Mesendoderm (in vitro differentiated cells): ENCODE measurements at places on chromosomes 7 and 10.

- H3K27ac ChIP-seq: no peak overlapping the region
- H3K27me3 ChIP-seq: no peaks in the 10 kb centered on the region
- H3K4me3 ChIP-seq: no peak overlapping the region
Measured at GRCh38 chr7:27700501-27700900, 37.8 kb upstream of the HIBADH start.

DNA sequence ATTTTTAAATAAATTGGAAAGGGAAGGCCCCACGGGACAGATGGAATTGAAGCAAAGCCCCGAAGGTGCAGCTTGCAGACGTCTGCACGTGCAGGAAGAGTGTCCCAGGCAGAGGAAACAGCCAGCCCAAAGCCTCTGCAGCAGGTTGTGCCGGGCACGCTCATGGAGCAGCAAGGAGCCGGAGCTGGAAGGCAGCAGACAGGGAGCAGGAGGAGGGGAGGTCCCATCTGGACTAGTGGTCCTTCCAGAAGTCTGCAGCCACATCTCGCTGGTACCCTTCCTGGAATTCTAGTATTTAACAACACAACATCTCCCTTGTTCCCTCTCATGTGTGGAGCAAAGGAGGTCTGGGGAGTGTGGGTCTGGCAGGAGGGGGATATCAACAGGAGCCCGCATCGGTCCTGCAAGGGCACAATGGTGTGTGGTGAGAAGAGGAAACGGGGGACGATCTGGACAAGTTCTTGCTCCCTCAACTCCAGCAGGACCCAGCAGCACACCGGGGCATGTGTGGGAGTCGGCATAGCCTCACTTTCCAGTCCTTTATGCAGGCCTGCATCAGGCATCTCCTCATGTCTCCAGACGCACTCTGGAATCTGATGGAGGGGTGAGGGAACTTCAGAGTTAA lies 169.3 kb downstream of the GRID1 start:
- H3K36me3 ChIP-seq: no peaks in the 10 kb centered on the region
- H3K4me3 ChIP-seq: no peak overlapping the region
- no peaks in the 10 kb centered on the region for H3K4me1 ChIP-seq
- no peak for DNase-seq
- H3K27ac ChIP-seq: no peak overlapping the region

GRCh38 chr7:33868166-33868565 lies 37.2 kb upstream of the BMPER start:
- H3K27me3 ChIP-seq: no peaks in the 10 kb centered on the region
- peaks cover 4% of the 10 kb centered on the region for H3K4me1 ChIP-seq
- no peak overlapping the region for H3K27ac ChIP-seq
- DNase-seq: peak; percentile 56
- H3K36me3 ChIP-seq: no peaks in the 10 kb centered on the region

DNA sequence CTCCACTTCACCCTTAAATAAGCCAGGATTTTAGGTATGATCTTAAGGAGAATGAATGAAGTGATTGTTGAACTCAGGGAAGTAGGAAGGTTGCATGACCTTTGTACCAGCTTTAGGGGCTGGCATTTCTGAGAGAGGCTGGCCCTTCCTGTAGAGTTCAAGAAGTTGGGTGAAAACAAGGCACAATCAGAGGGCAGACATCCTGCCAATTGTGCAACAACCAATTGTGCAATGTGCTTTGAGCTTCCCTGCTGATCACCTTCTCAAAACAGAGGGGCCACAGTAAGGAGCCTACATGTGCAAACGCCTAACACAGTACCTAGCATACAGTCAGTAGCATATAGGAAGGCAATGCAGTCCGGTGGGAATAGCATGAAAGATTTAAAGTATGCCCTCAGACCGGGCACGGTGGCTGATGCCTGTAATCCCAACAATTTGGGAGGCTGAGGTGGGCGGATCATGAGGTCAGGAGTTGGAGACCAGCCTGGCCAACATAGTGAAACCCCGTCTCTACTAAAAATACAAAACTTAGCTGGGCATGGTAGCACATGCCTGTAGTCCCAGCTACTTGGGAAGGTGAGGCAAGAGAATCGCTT lies 5.4 kb downstream of the CPVL start:
- no peaks in the 10 kb centered on the region for H3K27me3 ChIP-seq
- no peak overlapping the region for H3K4me3 ChIP-seq
- DNase-seq: no peak
- no peaks in the 10 kb centered on the region for H3K36me3 ChIP-seq
- H3K27ac ChIP-seq: no peak overlapping the region

GRCh38 chr7:38775506-38776175 lies 133.3 kb downstream of the VPS41 start:
- H3K4me3 ChIP-seq: no peak overlapping the region
- no peaks in the 10 kb centered on the region for H3K4me1 ChIP-seq
- H3K27me3 ChIP-seq: no peaks in the 10 kb centered on the region
- no peaks in the 10 kb centered on the region for H3K36me3 ChIP-seq

- no peak overlapping the region for H3K27ac ChIP-seq
- H3K4me3 ChIP-seq: no peak overlapping the region
- H3K27me3 ChIP-seq: no peaks in the 10 kb centered on the region
Measured at GRCh38 chr7:86926732-86927131, 132.7 kb downstream of the ELAPOR2 start.

DNA sequence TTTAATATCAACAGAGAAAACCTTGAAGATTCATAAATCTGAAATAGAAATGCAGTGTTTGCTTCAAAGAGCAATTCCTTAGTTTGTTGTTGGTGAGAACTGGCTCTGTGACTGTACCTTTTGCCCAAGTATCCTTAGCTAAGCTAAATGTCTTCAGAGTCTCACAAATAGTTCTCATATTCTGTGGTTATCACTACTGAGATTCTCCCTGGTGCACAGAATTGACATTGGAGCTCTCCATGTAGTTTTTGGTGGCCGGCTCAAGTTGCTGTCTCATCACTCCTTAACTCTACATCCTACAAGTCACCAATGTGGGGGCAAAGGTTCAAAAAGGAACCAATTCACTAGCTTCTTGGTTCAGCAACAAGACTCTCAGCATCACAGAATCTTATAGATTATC lies 780.3 kb downstream of the LRMDA start:
- H3K4me3 ChIP-seq: no peak overlapping the region
- no peak overlapping the region for H3K27ac ChIP-seq
- H3K36me3 ChIP-seq: no peaks in the 10 kb centered on the region
- no peak for DNase-seq

DNA sequence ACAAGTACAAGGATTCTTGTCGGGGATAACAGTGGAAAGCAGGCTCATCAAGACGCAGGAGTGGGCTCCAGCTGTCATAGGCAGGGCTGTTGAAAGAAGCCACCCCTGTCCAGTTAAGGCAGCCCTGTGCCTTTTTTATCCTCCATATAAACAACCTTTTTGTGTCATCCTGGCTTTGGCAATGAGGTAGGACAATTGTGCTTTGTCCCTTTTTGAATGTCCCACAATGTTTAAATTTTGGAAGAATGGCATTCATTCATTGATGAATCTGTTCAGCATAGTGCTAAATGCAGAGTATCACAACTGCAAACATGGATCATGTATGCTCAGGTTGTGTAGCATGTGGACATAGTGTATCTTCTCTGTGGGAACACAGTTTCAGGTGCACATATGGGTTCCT lies 66.7 kb downstream of the UBE3C start:
- no peak overlapping the region for H3K27ac ChIP-seq
- peaks cover 1% of the 10 kb centered on the region for H3K36me3 ChIP-seq
- no peak overlapping the region for H3K4me3 ChIP-seq

GRCh38 chr10:32956365-32957197 lies 1.4 kb downstream of the ITGB1 start:
- H3K4me1 ChIP-seq: peaks cover 15% of the 10 kb centered on the region
- DNase-seq: no peak
- H3K4me3 ChIP-seq: peak overlapping the region; percentile 76
- H3K27ac ChIP-seq: peak overlapping the region; percentile 46
- no peaks in the 10 kb centered on the region for H3K36me3 ChIP-seq

DNA sequence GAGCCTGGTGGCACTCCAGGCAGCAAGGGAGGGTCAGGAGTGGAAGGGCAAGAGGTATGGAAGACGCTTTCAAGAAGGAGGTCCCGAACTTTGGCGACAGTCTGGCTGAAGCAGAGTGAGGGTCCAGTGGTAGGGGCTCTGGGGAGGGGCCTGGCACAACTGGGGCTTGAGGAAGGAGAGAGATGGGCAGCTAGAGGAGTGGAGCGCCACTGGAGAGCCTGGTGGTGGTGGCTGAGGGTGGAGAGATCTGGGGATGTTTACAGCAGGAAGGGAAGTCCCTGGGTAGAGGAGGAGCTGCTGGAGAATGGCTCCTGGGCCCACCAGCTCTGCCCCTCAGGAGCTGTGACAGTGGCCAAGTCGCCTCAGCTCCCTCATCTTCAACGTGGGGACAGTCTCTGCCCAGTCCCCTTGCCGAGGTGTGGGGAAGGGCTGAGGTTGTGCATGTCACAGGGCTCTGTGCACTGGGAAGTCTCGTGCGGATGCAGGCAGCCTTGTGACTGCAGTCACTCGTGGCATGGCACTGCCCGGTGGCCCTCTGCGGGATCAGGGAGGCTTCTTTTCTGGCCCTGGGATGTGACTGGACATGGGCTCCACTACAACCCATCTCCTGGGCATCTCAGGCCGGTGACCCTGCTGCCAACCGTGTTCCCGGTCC lies 18.5 kb downstream of the UBTD1 start:
- H3K27me3 ChIP-seq: no peaks in the 10 kb centered on the region
- H3K4me1 ChIP-seq: peaks cover 10% of the 10 kb centered on the region
- no peaks in the 10 kb centered on the region for H3K36me3 ChIP-seq
- no peak for DNase-seq
- H3K27ac ChIP-seq: no peak overlapping the region

DNA sequence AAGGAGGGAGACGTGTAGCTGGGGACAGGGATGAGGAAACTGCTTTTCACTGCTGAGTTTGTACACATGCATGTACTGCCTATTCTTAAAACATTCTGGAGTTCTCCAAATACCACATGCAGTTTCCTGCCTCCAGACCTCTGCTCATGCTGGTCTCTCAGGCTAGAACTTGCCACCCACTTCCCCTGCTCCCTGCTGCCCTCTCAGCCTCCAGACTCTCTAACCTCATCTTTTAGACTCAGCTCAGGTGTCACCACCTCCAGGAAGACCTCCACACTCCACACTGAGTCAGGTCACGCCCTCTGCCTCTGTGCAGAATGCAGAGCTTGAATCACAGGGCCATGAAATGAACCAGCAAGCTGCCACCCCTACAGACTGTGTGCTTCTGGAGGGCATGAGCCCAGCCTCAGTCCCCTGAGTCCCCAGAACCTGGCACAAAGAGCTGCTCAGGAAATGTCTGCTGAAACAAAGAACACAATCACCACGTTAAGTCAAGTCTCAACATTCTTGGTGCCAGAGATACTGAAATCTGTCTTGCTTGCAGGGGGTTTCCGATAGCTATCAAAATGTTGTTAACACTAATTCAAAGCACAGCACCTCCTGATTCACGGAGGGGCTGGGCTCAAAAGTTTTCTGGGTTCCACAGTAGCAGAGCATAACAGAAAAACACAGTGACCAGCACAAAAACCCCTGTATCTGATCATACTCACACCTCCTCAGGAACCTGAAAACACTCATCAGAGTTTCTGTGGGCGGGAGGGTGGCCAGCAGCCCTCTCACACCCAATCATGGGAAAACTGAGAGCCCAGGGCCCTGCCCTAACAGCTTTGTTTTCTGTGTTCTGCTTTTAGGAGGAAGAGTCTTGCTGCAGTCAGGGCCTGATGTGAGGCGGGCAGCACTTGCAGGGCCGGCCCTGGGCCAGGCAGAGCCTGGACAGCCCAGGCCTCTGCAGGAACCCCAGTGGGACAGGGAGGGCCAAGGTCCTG lies 21.1 kb downstream of the FAM53B start:
- peaks cover 14% of the 10 kb centered on the region for H3K4me1 ChIP-seq
- no peaks in the 10 kb centered on the region for H3K36me3 ChIP-seq
- no peak overlapping the region for H3K4me3 ChIP-seq
- no peaks in the 10 kb centered on the region for H3K27me3 ChIP-seq

DNA sequence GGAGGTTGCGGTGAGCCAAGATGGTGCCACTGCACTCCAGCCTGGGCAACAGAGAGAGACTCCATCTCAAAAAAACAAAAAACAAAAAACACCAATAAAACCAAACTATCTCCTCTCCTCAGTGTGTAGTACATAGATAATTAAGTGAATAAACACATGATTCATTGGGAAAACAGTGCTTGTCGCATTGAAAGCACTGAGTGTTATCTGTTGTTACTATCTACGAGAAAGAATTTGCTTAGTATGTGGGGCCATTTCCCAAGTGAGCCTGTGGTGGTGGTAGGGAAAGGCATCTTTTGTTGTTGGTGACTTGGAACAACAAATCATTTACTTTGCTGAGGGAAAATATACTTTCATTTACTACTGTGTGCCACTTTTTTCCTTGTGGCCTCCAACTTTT lies 42.6 kb downstream of the RSBN1L start:
- H3K4me3 ChIP-seq: no peak overlapping the region
- DNase-seq: peak; percentile 82
- H3K4me1 ChIP-seq: peaks cover 2% of the 10 kb centered on the region
- H3K27ac ChIP-seq: no peak overlapping the region
- H3K36me3 ChIP-seq: no peaks in the 10 kb centered on the region

DNA sequence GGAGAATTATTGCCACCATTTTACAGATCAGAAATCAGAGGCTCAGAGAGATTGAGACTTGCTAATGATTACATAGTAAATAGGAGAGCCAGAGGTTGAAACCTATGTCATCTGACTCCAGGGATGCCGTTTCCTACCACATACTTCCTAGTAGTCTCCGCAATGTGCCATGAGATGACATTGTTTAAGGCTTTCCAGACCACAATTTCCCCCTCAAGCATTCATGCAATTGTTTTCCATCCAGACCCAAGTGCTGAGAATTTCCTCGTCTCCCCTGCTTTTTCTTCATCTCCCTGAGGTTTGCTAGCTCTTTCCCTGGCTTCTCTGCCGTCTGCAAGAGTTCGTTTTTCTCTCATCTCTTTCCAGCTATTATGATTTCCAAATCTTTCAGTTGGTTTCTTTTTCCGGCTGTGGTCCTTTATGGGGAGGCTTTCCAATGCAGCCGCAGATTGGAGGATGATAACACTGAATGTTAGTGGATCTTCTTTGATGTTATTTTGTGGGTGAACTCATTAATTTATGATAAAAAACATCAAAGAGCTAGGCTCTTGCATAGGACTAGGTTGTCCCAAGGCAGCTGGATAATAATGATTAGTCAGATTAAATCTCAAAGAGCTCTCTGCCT lies 6.9 kb upstream of the GOLGA7B start:
- DNase-seq: no peak
- H3K4me3 ChIP-seq: no peak overlapping the region
- H3K27ac ChIP-seq: no peak overlapping the region
- no peaks in the 10 kb centered on the region for H3K4me1 ChIP-seq

DNA sequence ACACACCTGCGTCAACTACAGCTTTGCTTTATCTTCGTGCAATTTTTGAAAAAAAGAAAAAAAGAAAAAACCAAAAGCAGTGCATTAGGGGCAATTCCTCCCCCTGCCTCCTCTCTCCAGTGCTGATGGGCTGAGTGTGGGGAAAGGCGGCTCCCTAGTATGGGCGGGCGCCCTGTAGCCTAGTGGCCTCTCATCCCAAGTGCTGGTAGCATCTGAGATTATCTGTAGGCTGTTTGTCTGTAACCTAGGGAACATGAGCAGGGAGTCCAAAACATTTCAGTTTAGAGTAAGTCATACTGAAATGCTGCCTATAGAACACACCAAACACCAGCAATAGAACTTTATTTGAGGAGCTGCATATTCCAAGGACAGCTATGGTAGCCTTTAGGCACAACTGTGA lies 24.6 kb upstream of the BAMBI start:
- no peaks in the 10 kb centered on the region for H3K36me3 ChIP-seq
- no peaks in the 10 kb centered on the region for H3K27me3 ChIP-seq
- no peaks in the 10 kb centered on the region for H3K4me1 ChIP-seq
- no peak overlapping the region for H3K27ac ChIP-seq
- H3K4me3 ChIP-seq: no peak overlapping the region
